Effector CD4-positive, alpha-beta T cell (primary cell): ENCODE measurements at places on chromosomes 2 and 18.

GRCh38 chr2:27095745-27096651, 9.4 kb downstream of the KHK start:
- DNase-seq = no peak

DNA sequence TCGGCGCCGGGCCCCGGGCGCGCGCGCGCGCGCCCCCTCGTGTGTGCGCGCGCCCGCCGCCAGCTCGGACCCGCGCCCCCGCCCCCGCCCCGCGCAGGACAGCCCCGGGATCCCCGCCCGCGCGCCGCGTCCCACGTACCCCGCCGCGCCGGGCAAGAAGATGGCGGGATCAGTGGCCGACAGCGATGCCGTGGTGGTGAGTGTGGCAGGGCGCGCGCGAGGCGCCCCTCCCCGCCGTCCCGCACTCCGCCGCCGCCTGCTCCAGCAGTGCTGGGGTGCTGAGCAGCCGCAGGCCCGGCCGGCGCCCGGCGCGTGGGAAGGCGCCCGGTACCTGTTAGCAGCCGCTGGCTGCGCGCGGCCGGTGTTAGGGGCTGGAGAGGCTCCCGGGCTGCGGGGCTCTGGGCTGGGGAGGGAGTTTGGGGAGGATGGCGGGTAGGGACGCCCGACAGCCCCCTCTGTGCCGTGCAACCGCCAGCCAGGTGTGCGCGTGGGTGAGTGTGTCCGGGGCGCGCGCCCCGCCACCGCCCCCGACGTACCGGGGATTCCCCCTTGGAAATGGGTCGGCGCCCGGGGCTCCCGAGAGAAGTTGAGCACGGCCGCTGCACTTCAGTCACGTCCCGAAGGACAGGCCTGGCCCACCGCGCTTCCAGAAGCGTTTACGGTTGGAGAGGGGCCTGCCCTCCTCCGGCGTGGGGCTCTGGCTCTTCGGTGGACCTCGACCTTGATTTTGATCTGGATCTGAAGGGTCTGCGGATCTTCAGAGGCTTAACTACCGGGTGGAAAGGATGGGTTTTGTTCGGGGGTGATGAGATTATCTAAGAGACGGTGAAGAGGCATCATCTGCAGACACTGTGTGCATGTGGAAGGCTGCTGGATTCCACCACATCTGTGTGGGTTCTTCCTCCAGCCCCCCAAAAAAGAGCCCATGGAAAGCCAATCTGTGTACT, 697 bp downstream of the LGALSL start:
- peak; percentile 4 for DNase-seq

GRCh38 chr18:48534364-48534763, 4.5 kb upstream of the CTIF start:
- no peak for DNase-seq

- DNase-seq = no peak
Measured at GRCh38 chr18:48827291-48828193, 123.2 kb downstream of the SMAD7 start.

DNA sequence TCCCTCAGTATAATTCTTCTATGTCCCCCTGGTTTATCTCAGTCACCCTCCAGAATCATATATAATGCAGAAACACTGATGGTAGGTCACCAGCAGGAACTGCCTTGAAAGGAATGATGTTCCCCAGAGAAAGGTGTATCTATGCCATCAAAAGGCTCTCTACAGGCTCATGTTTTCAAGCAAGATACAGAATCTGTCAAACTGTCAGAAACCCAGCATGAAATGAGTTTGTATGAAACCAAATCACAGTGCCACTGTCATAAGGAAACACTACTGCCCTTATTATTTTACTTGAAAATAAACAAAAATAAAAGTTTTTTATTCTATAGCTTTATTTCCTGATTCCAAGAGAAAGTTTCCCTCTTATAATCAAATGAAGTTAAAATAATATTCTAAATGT, 1064.5 kb upstream of the DDX18 start:
- DNase-seq = no peak

DNA sequence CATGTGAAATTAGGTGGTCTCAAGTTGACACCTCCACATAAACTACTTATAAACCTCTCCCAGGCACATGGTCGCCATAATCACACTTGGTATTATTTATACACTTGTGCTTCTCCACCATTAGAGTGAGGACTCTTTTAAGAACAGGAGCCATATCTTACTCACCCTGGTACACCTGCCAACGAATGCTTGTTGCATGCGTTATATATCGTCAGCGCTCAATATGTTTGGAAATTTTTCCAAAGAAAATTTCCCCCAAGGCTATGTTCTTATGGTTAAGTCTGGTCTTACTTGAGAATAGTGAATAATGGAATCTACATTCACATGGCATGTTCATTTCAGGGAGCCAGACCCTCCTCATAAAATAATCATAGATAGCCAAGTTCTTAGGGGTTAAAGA, 271.7 kb downstream of the BCL11A start:
- DNase-seq = no peak

- DNase-seq = no peak
Measured at GRCh38 chr2:55361465-55362189, 58.0 kb downstream of the CCDC88A start.

DNA sequence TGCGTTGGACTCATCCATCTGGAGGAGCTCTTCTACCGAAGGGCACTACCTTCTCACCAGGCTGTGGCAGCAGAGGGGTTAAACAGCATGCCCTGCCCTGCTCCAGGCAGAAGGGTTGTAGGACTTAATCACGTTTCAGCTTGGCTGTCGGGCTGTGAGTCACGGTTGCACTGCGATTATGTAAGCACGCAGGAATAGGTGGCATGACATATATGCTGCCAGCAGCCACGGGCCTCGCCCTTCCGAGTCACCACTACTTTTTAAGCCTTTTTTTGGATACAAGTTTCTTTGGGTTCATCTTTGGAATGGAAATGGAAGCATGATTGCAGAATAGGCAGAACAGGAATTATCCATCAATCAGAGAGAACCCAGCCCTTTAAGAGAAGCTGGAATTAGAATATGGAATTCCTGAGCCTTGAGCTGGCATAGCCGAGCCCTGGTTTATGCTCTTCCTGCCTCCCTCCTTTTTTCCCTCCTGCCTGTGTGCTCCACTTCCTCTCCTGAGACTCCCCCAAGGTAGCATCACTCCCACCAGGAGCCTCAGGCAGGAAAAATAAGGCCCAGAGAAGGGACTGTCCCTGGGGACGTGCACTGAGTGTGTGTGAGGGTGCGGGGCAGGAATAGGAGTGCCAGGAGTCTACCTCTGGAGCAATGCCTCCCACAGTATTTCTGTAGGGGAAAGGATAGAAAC, 86.8 kb downstream of the SEMA4F start:
- no peak for DNase-seq

DNA sequence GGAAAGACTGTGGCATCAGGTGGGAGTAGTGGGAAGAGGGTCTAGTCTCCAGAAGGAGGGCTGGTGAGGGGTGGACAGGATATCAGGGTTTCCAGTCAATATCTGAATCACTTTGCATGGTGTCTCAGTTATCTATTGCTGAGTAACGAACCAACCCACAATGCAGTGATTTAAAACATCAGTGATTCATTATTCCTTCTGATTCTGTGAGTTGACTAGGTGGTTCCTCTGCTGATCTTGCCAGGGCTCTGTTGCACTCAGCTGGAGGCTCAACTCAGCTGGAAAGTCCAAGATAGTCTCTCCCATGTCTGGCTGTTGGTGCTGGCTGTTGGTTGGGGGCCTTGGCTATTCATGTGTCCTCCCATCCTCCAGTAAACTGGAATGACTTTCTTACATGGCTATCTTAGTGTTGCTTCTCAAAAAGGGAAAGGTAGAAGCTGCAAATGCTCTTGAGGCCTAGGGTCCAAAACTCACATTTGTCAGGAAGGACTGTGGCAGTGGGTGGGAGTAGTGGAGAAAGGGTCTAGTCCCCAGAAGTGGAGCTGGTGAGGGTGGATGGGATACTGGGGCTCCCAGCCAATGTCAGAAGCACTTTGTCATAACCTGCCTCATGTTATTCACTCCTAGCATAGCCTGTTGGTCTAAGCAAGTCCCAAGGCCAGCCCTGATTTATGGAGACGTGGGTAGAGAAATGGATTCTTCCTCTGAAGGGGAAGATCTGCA, 13.9 kb downstream of the IL1F10 start:
- no peak for DNase-seq

- DNase-seq = no peak
Measured at GRCh38 chr2:195532628-195533271, 124.3 kb upstream of the SLC39A10 start.

GRCh38 chr18:54250846-54251261, 18.5 kb upstream of the POLI start:
- DNase-seq = no peak

- no peak for DNase-seq
Measured at GRCh38 chr2:151827564-151828142, 568 bp downstream of the ARL5A start.

GRCh38 chr2:191152482-191153240, 1.9 kb upstream of the STAT4 start:
- no peak for DNase-seq

- DNase-seq = no peak
Measured at GRCh38 chr2:237305579-237305978, 108.4 kb downstream of the COL6A3 start.

GRCh38 chr2:98649135-98649991, 41.0 kb downstream of the UNC50 start:
- DNase-seq = peak; percentile 76

- DNase-seq = no peak
Measured at GRCh38 chr2:105910497-105911238, 166.0 kb downstream of the NCK2 start.

GRCh38 chr2:168432565-168433186, 23.4 kb upstream of the CERS6 start:
- no peak for DNase-seq

DNA sequence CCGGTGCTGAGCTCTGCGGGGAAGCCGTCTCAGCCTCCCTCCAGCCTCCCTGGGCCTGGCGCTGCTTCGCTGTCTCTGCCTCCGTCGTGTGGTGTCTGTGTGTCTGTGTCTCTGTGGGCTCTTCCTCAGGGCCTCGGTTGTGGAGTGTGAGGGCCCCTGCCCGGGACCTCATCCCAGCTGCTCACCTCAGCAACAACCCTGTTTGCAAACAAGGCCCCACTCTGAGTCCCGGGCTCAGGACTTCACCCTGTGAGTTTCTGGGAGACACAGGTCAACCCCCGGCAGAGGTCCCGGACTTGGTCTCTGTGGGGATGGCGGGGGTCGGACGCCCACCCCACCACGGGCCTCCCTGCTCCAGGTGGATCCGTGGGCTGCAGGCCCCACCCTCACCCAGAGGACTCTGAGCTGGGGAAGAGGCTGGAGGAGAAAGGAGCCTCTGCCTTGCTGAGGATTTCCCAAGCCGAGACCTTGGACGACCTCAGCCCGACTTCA, 127.4 kb upstream of the CTDP1 start:
- no peak for DNase-seq

DNA sequence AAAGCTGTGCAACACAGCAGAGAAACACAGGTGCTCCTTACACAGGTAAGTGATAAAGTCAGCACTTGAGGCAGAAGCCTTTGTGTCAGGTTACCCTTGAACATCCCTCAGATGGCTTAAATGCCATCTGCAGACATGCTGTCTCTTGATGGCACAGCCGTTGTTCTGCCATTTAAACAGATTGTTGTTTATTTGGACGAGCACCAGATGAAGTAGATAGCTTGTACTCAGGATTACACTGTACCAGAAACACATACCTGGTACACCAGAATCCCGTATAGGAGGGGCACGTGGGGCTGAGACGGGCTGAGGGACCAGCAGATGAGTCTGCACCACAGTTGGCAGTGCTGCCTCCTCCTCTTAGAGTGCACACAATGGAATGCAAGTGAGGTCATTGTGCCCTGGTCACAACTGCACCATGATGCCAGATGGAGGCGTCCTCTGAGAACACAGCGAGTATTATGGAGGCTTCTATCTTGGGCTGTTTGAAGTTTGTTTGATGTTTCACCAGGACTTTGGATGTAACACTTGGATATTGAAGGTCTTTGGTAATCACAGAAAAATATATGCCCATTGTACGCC, 143.0 kb downstream of the TANC1 start:
- DNase-seq = no peak

DNA sequence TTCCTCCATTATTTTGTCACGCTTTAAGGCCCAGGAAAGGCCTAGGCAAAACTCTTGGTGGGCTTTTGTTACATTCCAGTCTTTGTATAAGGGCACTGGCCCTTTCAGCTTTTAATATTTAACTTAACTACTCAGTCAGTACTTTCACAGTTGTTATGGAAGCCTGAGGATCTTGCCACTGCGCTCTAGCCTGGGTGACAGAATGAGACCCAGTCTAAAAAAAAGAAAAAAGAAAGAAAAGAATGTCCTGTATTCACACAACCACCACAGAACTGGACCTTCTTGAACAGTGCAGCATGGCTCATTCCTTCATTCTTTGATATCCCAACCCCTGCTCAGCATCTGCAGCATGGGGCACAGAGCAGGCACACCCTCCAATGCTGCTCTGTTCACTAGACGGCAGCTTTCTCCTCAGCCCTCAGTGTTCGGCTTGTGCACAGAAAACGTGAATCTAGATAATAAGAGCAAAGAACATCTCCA, 93.4 kb upstream of the MSH2 start:
- no peak for DNase-seq

DNA sequence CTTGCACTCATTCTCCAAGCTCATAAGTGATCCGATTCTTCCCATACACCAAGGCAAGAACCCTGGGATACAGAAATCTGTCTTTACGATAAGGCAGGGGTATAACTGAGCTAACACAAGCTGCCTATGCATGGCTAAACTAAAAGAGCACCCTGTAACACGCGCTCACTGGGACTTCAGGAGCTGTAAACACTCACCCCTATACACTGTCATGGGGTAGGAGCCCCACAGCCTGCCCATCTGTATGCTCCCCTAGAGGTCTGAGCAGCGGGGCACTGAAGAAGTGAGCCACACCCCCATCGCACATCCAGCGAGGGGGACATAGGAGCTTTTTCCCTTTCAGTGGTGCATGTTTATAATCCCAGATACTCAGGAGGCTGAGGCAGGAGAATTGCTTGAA, 46.7 kb downstream of the METTL8 start:
- no peak for DNase-seq

DNA sequence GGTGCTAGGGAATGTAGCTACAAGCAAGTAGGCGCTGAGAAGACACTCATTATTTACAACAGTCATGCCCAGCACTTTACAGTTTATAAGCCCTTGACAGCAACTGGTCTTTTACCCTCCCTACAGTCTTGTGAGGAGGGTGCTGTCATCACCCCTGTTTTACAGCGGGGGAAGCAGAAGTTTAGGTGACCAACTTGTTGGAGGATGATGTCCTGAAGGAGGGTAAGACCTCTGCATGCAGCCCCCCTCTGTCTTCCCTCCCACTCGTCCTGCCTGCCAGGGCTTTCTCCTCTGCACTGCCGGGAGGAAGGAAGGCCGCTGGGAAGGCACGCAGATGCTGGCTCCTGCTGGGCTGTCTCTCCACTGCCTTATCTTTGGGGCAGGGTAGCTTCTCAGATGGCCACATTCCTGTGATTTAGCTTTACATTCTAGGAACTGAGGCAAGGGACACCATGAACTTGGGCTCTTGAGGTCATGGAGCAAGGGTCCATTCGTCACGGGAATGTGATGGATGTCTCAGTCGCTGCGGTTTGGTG, 972 bp downstream of the IL1R1 start:
- DNase-seq = no peak

DNA sequence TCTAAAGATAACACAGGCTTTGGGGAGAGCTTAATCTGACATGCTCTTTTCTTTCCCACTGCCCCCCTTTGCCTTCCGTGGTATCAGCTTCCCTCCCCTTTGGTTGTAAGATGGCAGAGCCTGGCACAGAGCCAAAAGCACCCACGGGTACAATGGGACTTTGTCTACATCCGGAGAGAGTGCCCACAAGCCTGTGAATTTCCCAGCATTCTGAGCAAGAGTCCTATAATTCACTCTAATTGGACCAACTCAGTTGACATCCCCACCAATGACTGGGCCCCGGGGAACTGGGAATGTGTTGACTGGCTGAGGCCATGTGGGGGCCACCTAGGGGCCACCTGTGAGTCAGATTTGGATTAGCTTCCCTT, 20.1 kb upstream of the C2orf72 start:
- no peak for DNase-seq
